ENCODE measurements at places on chromosomes 11 and 22.

DNA sequence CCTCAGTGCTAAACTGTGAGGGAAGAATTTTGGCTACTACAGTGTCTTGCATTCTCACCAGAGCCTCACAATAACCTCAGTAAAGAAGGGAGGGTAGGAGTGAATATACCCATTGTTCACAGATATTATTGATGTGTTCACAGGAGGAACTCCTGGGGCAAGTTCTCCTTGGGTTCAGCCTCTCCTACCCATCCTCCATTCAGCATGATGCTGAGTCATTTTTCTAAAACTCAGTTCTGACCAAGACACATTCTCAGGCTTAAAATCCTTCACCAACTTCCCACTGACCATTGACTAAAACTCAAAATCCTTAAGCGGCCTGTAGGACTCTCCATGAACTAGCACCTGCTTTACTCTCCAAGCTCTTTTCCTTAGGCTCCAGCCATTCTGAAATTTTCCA, 48.7 kb downstream of the SYTL2 start:
- peak; percentile 18 for DNase-seq

GRCh38 chr11:126426106-126426505, 70.6 kb downstream of the ST3GAL4 start:
- DNase-seq, result no peak

GRCh38 chr11:6557761-6558674, 45.4 kb downstream of the RRP8 start:
- DNase-seq, result no peak

DNA sequence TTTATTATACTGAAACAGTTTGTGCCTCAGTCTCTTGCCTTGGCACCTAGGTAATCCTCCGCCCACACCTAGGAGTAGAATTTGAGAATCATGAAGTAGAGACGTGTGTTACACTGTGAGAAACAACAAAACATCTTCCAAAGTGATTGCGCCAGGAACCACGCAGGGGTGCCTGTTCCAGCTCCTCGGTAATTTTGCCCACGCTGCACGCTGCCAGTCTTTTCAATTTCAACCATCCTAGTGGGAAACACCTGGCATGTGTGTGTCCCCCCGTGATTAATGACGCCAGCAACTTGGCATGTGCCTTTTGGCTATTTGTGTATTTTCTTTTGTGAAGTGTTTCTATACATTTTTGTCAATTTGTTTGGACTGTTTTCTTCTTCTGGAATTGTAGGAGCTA, 919.1 kb downstream of the BRD1 start:
- no peak for DNase-seq

DNA sequence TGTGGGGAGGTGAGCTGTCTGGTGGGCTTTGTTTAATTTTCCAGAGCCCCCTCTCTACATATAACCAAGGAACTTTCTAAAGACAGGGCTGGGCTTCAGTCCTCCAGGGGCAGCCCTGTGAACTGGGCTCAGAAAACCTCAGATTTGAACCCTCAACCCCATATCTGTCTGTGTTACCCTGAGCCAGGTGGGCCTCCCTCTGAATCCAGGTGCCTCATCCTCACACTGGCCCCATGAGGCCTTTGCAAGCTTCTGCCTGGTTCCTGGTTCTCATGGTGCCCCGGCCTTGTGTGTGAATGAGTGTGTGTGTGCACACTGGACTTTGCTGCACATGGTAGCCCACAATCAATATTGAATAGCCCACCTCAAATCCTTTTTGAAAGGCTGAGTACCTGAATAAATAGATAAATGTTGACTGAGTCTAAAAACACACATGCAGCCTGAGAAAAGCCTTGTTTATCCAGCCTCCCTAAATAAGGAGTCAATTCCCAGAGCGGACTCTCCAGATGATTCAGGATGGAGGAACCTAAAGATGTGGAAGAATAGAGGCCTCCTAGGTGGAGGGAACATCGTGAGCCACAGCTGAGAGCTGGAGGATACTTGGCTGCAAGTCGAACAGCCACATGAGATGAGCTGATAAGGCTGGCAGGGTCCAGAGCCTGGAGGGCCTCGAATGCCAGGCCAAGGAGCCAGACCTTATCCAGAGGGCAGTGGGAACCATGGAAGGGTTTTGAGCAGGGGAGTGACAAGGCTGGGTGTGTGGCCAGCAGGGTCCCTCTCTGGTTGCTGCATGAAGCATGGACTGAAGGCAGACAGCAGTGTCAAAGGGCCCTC, 28.1 kb upstream of the P2RY2 start:
- DNase-seq, result no peak

DNA sequence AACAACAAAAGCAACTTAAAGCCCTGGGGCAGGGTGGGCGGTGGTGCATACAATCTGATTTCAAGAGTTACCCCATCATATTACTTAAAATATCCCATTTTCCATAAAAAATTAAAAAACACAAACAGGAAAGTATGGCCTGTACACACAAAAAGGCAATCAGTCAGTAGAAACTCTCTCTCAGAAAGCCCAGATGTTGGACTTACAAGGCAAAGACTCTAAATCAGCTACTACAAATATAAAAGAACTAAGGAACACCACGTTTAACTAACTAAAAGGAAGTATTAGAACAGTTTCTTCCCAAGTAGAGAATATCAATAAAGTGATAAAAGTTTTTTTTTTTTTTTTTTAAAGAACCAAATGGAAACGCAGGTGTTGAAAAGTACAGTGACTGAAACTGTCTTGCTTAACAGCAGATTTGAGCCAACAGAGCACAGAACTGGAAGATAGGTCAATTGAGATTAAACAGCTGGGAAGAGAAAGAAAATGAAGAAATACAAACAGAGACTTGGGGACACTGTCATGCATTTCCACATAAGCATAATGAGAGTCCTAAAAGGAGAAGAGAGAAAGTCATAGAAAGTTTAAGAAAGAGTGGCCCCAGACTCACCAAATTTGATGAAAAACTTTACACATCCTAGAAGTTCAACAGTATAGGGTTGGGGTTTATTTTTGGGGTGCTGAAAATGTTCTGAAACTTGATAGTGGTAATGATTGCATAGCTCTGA, 8.6 kb downstream of the SC5D start:
- no peak for DNase-seq

- DNase-seq, result no peak
Observed at GRCh38 chr11:112844517-112844916, 116.7 kb upstream of the NCAM1 start.

DNA sequence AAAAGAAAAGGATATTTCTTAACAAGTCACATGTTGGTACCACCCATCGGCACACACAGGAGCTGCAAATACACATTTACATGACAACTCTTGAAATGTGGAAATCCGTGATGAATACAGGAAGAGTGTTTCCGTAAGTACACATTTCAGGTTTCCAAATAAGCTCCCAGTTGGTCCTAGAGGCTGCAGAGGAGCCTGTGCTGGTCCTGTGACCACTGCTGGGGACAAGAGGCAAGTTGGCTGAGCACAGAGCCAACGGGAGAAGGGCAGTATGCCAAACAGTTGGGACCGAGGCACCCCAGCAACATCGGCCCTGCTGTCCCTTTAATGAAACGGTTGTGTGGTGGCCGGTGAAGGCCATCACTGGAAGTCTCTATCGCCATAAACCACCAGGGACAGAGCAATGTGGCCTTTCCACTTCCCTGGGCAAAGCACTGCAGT, 38.5 kb upstream of the ARFGAP3 start:
- DNase-seq, result no peak

Data from AG08395 (cell line).